ENCODE measurements at places on chromosomes 1 and 21. TPM values are rescaled to one million over a fixed set of nuclear protein-coding genes. Genes with fewer than 3 reads are reported as not detected.

- no peak for DNase-seq
Observed at GRCh38 chr1:199041173-199041914, 402.5 kb downstream of the PTPRC start.

- DNase-seq, result no peak
Observed at GRCh38 chr1:1272341-1273208, 1.1 kb downstream of the UBE2J2 start.

- no peak for DNase-seq
Observed at GRCh38 chr1:3658231-3658615, 5.9 kb downstream of the TP73 start.

- DNase-seq, result peak; percentile 76
Observed at GRCh38 chr1:208929575-208929974, 653.9 kb upstream of the CAMK1G start.

DNA sequence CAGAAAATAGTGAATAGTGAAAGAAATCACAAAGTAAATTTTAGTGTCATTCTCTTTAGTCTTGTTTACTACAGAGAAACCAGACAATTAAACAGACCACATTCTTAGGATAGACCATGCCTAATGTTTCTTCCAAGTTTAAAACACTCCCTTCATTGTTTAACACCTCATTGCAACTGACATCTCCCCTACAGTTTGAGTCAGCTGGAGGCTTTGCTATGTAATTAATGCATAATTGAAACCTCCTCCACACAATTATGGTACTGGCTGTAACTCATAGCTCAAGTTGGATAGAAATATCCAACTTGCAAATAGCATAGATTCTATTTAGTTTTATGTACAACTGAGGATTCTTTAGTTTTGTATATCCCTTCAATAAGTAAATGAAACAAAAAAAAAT, 35.2 kb upstream of the B3GALT2 start:
- no peak for DNase-seq

The RNU1-2 gene
- total RNA-seq, result not detected

The ZBTB37 gene
- 3.2 TPM for total RNA-seq

DNA sequence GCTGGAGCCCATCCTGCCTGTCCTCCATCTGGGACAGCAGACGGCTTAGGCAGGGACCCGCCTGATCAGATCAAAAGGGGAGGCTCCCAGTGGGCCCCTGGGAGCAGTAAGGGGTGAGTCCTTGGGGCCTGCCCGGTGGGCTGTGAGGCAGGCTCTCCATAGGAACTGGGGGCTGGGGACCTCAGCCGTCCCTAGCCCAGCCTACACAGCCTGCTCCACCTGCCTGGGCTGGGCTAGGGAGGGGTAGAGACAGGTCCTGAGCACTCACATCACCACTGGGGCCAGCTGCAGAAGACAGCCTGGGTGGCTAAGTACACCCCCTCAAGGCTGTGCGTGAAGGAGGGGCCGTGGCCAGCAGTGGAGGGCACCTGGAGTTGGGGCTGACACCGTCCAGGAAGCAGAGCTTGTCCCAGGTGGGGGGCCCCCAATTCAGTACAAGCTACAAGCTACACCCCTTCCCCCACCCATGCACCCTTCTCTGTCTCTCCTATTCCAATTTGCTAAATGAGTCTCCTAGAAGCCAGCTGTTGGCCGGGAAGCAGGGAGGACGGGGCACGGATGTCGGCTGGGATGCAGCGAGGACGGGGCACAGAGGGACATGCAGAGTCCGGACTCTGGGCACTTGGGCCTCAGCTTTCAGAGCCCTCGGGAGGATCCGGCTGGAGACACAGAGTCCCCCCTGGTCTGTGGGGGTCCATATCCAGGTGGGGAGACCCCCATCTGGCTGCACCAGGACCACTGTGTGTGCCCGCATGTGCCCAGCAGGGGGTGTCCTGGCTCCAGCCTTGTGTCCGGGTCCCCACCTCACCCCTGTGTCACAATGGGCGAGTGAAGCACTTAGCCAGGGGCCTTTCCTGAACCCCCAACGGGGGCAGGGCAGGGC, 1.7 kb downstream of the ISG15 start:
- DNase-seq, result no peak

GRCh38 chr1:30575066-30575465, 148.3 kb downstream of the MATN1 start:
- DNase-seq, result no peak

- no peak for DNase-seq
Observed at GRCh38 chr1:210250665-210250997, 18.0 kb downstream of the SERTAD4 start.

DNA sequence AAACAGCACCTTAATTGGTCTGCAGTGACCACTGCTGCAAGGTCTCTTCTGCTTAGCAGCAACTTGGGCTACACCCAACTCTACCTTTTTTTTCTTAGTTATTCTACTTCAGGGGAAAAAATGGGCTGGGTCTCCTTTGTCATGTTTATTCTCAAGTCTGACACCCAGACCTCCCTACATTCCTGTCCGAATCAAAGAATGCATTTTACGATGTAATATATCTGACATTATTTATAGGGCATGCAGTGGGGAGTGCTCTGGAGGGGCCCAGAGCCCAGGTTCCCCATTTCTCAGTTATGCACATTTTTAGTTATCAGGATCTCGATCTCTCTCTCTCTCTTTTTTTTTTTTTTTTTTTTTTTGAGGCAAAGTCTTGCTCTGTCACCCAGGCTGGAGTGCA, 50.5 kb downstream of the OPTC start:
- DNase-seq, result no peak

DNA sequence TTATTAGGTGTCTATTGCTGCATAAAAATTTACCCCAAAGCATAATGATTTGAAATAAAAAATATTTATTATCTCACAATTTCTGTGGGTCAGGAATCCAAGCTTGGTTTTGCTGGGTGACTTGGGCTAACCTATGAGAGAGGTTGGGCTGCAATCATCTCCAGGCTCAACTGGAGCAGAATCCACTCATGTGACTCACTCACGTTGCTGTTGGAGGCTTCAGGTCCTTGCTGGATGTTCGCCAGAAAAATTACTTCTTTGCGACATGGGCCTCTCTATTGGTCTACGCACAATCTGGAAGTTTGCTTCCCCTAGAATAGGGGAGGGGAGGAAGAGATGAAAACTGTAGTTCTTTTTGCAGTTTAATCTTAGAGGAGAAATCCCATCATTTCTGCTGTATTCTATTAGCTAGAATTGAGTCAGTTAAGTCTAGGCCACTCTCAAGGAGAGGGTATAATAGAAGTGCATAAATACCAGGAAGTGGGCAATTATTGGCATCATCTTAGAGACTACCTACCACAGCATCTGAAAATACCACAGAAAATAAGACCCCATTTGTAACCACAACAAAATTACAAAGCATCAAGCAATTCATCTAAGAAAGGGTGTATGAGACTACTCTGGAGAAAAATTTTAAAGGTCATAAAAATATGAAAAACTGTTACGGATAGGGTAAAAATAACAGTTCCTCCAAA, 5.7 kb upstream of the FASLG start:
- DNase-seq, result peak; percentile 19

DNA sequence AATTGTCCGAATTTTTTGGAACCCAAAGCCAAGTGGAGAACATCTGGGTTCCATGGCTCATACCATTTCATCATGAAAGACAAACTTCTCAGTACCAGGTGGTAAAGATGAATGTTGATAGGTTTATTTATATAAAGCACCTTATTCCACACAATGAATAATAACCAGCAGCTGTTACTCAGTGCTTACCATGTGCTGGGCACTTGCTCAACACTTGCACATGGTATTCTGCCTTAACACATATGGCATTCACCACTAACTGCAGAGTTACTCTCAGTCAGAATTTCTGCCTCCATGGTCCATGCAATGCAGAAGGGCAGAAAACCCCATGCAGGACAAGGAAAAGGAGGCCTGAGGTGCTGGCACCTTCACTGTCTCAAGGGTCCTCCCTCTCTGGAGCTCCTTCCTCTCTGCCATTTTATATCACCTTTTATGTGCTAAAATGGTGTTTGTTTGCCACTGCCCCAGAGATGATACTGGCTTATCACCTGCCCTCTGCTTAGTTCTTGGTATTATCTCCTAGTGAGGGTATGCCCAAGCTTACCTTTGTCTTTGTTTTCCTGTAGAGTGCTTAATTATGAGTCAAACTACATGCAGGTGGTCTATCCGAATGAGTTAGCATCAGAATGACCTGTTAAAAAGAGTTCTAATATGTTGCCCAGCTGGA, 76.7 kb upstream of the ZNF326 start:
- no peak for DNase-seq

DNA sequence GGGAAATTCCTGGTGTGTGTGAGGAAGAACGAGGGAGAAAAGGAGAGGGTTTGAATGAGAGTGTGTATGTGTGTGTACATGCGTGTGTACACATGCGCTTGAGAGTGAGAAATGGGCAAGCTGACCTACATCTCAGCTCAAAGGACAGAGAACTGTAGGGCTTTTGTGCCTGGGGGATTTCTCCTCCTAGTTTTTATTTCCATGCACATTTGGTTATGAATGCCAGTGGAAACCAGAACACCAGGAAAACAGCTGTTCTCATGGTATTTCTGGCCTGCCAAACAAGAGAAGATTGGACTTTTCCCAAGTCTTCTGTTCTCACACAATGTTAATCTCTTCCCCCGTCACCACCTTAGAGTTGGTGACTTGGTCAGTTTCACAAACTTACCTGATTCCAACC, 45.2 kb downstream of the SLC44A3 start:
- no peak for DNase-seq

DNA sequence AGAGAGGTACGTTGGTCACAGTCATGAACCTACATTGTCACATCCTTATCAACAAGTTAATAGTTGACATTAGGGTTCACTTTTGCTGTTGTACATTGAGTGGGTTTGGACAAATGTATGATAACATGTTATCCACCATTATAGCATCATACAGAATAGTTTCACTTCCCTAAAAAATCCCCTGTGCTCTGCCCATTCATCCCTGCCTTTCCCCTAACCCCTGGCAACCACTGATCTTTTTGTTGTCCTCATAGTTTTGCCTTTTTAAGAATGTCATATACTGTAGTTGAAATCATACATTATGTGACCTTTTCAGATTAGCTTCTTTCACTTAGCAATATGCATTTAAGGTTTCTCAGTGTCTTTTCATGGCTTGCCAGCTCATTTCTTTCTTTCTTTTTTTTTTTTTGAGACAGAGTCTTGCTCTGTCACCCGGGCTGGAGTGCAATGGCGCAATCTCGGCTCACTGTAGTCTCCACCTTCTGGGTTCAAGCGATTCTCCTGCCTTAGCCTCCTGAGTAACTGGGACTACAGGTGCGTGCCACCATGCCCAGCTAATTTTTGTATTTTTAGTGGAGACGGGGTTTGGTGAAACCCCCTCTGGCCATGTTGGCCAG, 50.6 kb downstream of the UCK2 start:
- DNase-seq, result no peak

DNA sequence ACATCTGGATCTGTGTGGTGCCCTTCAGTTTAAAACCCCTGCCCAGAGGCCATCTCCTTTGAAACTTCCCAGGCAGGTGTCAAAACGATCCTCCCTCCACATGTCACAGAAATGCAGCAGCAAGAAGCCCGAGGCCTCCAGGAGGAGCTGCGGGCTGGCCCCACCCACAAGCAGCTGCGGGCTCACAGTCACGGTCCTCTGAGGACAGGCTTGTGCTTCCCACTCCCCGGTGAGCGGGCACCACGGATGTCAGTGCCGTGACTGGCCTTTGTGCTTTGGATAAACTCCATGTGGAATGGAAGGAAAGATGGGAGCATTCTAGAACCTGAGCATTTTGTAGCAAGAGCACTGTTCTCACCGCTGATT, 65.8 kb downstream of the SIK1 start:
- no peak for DNase-seq

DNA sequence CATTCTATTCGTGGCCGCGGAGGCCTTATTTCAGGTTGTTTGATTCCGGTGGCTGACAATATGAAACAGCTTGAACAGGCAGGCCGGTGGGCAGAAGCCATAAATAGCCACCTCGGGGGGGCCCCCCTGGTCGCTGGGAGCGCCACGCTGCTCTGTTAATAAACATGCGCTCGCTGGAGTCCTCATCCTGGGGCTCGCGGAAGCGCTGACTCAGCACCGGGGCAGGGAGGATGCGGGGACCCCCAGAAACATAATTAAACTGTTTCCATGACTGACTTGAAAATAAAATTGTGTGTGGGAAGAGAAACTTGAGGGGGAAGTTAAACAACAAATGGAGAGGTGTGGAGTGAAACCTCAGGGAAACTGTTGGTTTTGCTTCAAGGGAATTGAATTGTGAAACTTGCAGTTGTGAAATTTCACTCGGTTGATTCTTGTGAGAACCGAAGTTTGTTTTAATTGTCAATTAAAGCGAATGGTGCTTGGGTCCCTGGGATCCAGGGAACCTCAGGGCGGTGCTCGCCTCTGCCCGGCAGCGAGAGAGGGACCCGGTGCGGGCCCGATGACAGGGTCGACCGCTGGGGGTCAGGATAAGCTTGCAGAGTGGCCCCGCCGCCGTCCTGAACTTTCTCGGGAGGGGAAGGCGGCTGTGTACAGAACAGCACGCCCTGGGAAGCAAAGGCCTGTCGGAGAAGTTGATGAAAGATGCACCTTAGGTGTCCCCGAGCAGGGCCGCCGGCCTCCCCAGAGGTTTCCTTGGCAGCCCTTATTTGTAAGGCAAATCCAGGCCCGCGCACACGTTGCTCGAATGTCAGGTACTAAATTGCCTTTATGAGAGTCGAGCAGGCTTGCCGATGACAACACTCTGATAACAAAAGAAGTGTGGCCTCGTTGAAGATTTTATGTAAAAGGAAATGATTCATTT, 176.9 kb upstream of the LMO4 start:
- peak; percentile 71 for DNase-seq

GRCh38 chr1:202600432-202601041, 109.7 kb downstream of the SYT2 start:
- no peak for DNase-seq

- no peak for DNase-seq
Observed at GRCh38 chr1:240468656-240469055, 143.3 kb downstream of the GREM2 start.

The SYPL2 gene
- total RNA-seq, result not detected

The LCK gene
- not detected for total RNA-seq

GRCh38 chr1:31069392-31069791, 3.9 kb upstream of the PUM1 start:
- no peak for DNase-seq

- no peak for DNase-seq
Observed at GRCh38 chr1:27166351-27166802, 11.5 kb upstream of the SLC9A1 start.

DNA sequence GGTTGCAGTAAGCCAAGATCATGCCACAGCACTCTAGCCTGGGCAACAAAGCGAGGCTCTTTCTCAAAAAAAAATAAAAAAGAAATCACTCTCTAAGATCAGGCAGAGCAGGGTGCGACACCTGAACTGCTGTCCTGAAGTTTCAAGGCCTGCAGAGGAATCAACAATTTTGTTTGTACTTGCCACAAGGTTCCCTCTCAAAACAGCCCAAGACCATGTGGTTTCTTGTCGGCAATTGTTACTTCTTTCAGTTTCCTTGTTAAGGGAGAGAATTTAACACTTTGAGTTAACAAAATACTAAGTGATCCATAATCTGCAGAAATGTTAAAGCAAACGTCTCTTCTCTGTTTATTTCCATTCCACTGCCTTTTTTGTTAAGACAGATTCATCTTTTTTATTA, 36.5 kb downstream of the MACO1 start:
- no peak for DNase-seq

GRCh38 chr1:229114850-229115365, 156.0 kb upstream of the RAB4A start:
- no peak for DNase-seq

The ANKRD65 gene
- not detected for total RNA-seq

- DNase-seq, result no peak
Observed at GRCh38 chr1:109623601-109624161, 4.0 kb downstream of the AMPD2 start.

The RCSD1 gene
- total RNA-seq, result not detected

GRCh38 chr1:173176246-173176645, 30.9 kb downstream of the TNFSF4 start:
- no peak for DNase-seq

The FBXO2 gene
- not detected for total RNA-seq

The GPX7 gene
- total RNA-seq, result 22.5 TPM

All from MG63 (cell line).